ENCODE measurements at places on chromosomes 16 and 17. TPM values are rescaled to one million over a fixed set of nuclear protein-coding genes. Genes with fewer than 3 reads are reported as not detected.

The ZNF764 gene
- 7.6 TPM for total RNA-seq

The PLD2 gene
- 18.2 TPM for total RNA-seq

The ZNF207 gene
- 140 TPM for total RNA-seq

The DYNC1LI2 gene
- total RNA-seq, result 76.4 TPM

The NAGS gene
- 41.4 TPM for total RNA-seq

The PLLP gene
- under 0.01 TPM for total RNA-seq

The MSI2 gene
- 9.9 TPM for total RNA-seq
